GM23248 (cell line): ENCODE measurements at places on chromosomes 3 and 15. TPM values are rescaled to one million over a fixed set of nuclear protein-coding genes. Genes with fewer than 3 reads are reported as not detected.

The SLC51B gene
- total RNA-seq = not detected in 2 replicates

The SPRED1 gene
- 33.5 and 34.0 TPM in 2 replicates for total RNA-seq

The ZNF621 gene
- 9.6 and 13.4 TPM in 2 replicates for total RNA-seq

The PLS1 gene
- total RNA-seq = 0.13 and 0.54 TPM in 2 replicates

The FETUB gene
- not detected in 2 replicates for total RNA-seq

The THSD4 gene
- total RNA-seq = 50.6 and 58.9 TPM in 2 replicates

The ARHGEF26 gene
- total RNA-seq = 0.63 and 0.65 TPM in 2 replicates
